ENCODE measurements at places on chromosomes 3 and 15. TPM values are rescaled to one million over a fixed set of nuclear protein-coding genes. Genes with fewer than 3 reads are reported as not detected.

Gene NTRK3
- not detected for total RNA-seq

Gene C3orf85
- total RNA-seq = not detected

Gene MCF2L2
- total RNA-seq = 1.5 TPM

Gene TMC3
- total RNA-seq = not detected

Gene ASB14
- not detected for total RNA-seq

Gene CISH
- total RNA-seq = 4.5 TPM

GRCh38 chr15:36596915-36597314 is 17.5 kb downstream of the CDIN1 start:
- H3K4me1 ChIP-seq = 0 out of 2 replicates have a peak, but pooled peaks cover 2% of the 10 kb centered on the region
- no peak overlapping the region for H3K27ac ChIP-seq
- DNase-seq = no peak
- no peaks in the 10 kb centered on the region for H3K36me3 ChIP-seq

DNA sequence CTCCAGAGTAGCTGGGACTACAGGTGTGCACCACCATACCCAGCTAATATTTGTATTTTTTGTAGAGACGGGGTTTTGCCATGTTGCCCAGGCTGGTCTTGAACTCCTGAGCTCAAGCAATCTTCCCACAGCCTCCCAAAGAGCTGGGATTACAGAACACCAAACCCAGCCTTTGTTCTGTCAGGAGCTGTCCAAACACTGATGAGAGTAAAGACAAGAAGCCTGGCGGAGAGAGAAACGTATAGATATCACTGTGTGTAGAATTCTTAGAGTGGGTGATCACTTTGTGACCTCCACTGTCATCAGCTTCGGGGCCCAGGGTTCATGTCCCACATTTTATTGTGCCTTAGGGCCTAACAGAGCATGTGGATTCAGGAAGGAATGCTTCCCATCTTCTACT is 159.5 kb downstream of the SNRK start:
- no peaks in the 10 kb centered on the region for H3K36me3 ChIP-seq
- H3K27ac ChIP-seq = no peak overlapping the region
- no peak overlapping the region for H3K4me3 ChIP-seq
- no peaks in the 10 kb centered on the region for H3K27me3 ChIP-seq
- DNase-seq = no peak

GRCh38 chr3:13198264-13198879 is 125.1 kb upstream of the IQSEC1 start:
- H3K4me1 ChIP-seq = no peaks in the 10 kb centered on the region
- H3K27me3 ChIP-seq = no peaks in the 10 kb centered on the region
- H3K27ac ChIP-seq = no peak overlapping the region
- no peak overlapping the region for H3K4me3 ChIP-seq

DNA sequence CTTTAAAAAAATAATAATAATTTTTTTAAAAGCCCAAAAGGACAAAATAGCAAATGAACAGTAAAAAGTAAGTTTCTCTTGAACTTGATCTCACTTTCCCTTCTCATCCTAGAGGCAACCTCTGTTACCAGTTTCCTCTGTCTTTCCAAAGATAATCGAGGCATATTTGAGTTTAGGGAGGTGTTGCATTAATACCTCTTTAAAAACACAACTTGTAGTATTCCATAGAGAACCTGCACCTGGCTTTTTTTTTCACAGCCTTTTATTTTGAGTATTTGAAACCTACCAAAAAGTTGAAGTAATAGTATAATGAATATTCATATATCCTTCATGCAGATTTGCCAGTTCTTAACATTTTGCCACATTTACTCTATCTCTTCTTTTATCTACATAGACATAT is 9.1 kb downstream of the CSK start:
- H3K27me3 ChIP-seq = no peaks in the 10 kb centered on the region
- H3K27ac ChIP-seq = no peak overlapping the region
- no peak overlapping the region for H3K4me3 ChIP-seq
- peaks cover 30% of the 10 kb centered on the region for H3K4me1 ChIP-seq

- H3K4me1 ChIP-seq = peaks cover 11% of the 10 kb centered on the region
- peak overlapping the region; percentile 22 for H3K4me3 ChIP-seq
- no peak overlapping the region for H3K27ac ChIP-seq
- H3K27me3 ChIP-seq = no peaks in the 10 kb centered on the region
- peak; percentile 31 for DNase-seq
Measured at GRCh38 chr15:59380902-59381610, 8.4 kb upstream of the MYO1E start.

DNA sequence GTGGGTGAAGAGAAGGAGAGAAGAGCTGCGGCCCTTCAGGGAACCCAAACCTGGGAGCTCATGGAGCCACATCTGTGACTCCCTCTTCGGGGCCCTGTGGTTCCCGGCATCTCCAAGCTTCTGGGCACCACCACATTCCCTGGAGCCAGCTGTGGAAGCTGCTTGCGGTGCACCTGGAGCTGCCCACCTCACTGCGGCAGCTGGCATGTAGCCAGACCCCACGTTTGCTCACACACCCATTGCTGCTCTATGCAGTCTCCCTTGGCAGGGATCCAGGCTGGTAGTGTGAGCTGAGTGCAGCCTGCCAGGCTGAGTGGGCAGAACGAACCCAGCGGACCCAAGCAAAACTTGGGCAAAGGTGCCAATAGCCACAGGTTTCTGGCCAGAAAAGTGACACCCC is 16.8 kb upstream of the PLA2G4E start:
- no peaks in the 10 kb centered on the region for H3K27me3 ChIP-seq
- H3K4me3 ChIP-seq = no peak overlapping the region
- H3K36me3 ChIP-seq = no peaks in the 10 kb centered on the region
- H3K4me1 ChIP-seq = no peaks in the 10 kb centered on the region
- H3K27ac ChIP-seq = no peak overlapping the region

DNA sequence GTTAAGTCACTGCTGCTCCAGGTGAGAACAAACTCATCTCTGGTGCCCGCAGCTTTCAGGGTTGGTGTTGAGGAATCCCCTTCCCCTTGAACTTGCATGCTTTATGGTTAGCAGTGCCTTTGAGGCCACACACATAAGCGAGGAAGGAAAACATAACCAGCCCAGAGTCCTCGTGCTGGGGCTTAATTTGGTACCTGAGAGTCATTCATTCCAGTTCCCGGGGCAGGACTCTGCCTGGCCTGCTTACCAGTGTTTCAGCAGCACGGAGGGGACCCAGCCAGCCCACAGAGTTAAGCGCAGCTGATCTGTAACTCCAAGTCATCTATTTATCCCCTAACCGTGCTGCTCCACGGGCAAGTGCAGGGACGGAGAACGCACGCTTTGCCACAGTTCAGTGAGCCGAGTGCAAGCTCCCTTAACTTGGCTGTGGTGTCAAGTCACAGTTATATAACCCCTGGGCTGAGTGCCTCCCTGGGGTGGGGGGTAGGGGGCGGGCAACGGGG is 302.3 kb upstream of the ICE2 start:
- H3K36me3 ChIP-seq = no peaks in the 10 kb centered on the region
- no peak overlapping the region for H3K27ac ChIP-seq
- no peak overlapping the region for H3K4me3 ChIP-seq
- DNase-seq = no peak
- H3K27me3 ChIP-seq = peaks cover 85% of the 10 kb centered on the region

DNA sequence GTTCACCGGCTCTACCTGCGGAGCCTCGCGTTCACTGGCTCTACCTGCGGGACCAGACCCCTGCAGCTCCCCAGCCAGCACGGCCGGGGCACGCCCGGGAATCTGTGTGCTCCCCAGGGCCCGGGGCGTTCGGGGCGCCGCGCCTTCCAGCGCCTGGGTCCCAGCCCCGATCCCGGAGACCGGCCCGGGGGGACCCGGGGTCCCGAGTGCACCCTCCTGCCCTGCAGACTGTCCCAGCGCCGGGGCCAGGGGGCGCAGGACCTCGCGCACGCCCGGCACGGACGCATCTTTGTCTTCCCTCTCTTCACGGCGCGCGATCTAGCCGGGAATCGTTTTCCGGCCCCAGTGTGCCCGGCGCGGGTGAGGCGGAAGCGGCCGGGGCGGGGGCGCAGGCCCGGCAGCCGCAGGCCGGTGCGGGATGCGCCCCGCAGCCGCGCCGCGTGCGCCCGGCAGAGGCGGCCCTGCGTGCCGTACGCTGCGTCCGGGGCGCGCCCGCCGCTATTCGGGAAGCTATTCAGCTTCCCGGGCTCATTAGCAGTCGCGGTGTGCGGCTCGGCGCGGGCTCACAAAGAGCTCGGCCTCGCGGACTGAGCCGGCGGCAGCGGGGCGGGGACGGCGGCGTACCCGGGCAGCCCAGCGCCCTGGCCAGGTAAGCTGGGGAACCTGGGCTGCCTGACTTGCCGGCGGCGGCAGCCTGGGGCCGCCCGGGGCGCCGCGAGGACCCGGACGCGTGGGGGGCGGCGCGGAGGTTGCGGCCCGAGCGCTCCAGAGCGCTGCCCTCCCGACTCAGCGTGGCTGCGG is at the start of gene APBA2:
APBA2 (plus strand) TSS at position 345 of the 801 bp plus-strand sequence. CDS start 167,911 bp downstream, outside the sequence.
- H3K4me3 ChIP-seq = no peak within 1 kb of the TSS
- DNase-seq = no peak
- H3K27me3 ChIP-seq = no peaks in the 10 kb centered on the region
- no peaks in the 10 kb centered on the region for H3K36me3 ChIP-seq
- H3K4me1 ChIP-seq = no peaks in the 10 kb centered on the region

GRCh38 chr15:95681836-95682544 is 648.5 kb upstream of the NR2F2 start:
- H3K27ac ChIP-seq = no peak overlapping the region
- no peak for DNase-seq
- no peaks in the 10 kb centered on the region for H3K36me3 ChIP-seq

- H3K36me3 ChIP-seq = no peaks in the 10 kb centered on the region
- no peak overlapping the region for H3K4me3 ChIP-seq
- peak; percentile 95 for DNase-seq
- H3K27me3 ChIP-seq = no peaks in the 10 kb centered on the region
- H3K27ac ChIP-seq = no peak overlapping the region
- H3K4me1 ChIP-seq = peaks cover 15% of the 10 kb centered on the region
Measured at GRCh38 chr3:20054549-20054987, 14.3 kb downstream of the KAT2B start.

DNA sequence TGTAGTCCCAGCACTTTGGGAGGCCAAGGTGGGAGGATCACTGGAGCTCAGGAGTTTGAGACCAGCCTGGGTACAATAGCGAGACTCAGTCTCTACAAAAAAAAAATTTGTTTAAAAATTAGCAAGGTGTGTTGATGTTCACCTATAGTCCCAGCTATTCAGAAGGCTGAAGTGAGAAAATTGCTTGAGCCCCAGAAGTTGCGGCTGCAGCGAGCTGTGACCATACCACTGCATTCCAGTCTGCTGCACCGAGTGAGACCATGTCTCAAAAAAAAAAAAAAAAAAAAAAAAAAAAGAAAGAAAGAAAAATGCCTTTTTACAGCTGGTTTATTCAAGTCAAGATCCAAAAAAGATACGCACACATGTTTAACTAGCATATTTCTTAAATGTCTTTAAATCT is 17.0 kb upstream of the MUC20 start:
- H3K4me3 ChIP-seq = no peak overlapping the region
- DNase-seq = no peak
- H3K4me1 ChIP-seq = peaks cover 2% of the 10 kb centered on the region
- no peaks in the 10 kb centered on the region for H3K27me3 ChIP-seq

DNA sequence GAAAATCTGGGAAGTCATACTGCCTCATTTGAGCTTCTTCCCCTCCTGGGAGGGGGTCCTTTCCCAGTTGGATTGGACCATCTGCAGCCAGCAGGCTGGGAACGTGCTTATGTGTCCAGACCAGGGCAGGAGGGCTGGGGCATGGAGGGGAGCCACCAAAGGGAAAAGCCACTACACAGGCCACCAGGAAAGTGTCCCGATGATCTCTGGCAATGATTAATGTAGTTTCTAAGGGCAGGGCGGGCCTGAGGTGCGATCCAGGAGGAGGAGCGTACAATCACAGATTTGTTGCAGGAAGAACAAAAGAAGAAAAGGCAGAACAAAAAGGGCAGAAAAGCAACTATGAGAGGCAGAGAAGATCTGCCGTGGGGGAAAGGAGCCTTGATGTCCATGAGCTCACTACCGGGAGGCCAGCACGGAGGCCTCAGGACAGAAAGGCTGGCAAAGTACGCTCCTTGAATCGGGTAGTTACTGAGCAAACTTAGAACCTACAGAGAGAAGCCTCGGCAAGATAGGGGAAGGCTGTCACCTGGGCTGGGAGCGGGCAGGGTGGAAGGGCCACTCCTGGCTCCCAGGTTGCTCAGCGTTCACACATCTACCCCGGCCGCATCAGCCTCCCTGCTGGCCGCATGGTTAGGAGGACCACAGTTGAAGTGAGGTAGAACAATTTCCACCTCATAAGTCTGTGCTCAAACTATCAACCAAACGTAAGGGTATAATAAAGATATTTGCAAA is 79.5 kb upstream of the PCSK6 start:
- no peak overlapping the region for H3K4me3 ChIP-seq
- no peaks in the 10 kb centered on the region for H3K36me3 ChIP-seq
- peaks cover 7% of the 10 kb centered on the region for H3K4me1 ChIP-seq
- no peak overlapping the region for H3K27ac ChIP-seq
- H3K27me3 ChIP-seq = no peaks in the 10 kb centered on the region

DNA sequence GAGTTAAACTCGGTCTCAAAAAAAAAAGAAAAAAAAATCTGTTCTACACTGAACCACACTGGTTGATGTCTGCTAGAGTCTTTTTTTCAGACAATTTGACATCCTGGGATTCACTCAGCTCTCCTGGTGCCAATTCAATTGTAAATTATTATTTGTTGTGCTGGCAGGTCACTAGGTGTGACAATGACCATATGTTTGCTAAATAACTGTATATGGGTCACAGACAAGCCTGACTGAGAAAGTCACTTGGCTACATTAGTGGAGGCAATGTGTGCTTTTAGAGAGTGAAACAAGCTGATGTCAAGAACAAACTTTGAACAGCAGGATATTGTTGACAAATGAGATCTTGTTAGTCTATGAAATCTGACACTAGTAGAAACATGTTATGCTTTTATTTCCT is 1379.1 kb downstream of the ZPLD1 start:
- no peaks in the 10 kb centered on the region for H3K4me1 ChIP-seq
- H3K4me3 ChIP-seq = no peak overlapping the region
- H3K36me3 ChIP-seq = no peaks in the 10 kb centered on the region

DNA sequence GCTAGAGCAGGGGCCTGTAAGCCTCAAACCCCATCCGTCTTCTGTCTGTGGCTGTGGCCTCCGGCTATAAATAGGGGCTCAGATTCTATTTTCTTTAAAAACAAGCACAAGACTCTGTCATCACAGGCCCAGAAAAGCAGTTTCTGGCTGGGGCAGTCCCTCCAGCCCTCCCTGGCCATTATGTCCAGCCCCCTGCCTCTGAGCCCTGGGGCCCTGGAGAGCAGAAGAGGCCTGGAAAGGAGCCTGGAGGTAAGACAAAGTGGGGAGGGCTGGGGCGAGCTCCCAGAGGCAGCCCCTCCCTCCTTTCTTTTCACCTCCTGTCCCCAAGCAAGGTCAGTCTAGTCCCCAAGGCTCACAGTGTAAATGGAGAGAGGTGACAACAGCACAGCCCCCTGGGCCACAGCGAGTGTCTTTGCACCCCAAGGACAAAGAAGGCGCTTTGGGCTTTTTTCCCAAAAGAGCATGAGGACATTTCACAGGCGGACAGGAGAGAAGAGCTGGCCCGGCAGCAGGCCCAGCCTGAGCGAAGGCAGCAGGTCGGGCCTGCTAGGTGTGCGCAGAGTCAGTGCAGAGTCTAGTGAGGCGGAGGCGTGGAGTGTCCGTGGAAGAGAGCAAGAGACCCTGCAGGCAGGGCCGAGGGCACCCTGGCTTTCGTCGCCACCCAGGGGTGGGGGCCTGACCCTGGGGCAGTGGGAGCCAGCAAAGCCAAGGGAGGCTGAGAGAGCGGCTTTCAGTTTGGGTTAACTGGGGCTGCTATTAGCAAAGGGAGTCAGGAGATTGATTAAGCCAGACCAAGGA is 188.3 kb downstream of the TBC1D2B start:
- 0 out of 2 replicates have a peak, but pooled peaks cover 2% of the 10 kb centered on the region for H3K4me1 ChIP-seq
- H3K36me3 ChIP-seq = no peaks in the 10 kb centered on the region
- H3K27ac ChIP-seq = no peak overlapping the region
- H3K4me3 ChIP-seq = no peak overlapping the region

- no peak for DNase-seq
- no peak overlapping the region for H3K27ac ChIP-seq
- no peaks in the 10 kb centered on the region for H3K27me3 ChIP-seq
- H3K4me3 ChIP-seq = no peak overlapping the region
Measured at GRCh38 chr3:148023994-148024393, 614.8 kb downstream of the ZIC1 start.
